Urothelium cell line (cell line): ENCODE measurements at places on chromosomes 12 and 14.

DNA sequence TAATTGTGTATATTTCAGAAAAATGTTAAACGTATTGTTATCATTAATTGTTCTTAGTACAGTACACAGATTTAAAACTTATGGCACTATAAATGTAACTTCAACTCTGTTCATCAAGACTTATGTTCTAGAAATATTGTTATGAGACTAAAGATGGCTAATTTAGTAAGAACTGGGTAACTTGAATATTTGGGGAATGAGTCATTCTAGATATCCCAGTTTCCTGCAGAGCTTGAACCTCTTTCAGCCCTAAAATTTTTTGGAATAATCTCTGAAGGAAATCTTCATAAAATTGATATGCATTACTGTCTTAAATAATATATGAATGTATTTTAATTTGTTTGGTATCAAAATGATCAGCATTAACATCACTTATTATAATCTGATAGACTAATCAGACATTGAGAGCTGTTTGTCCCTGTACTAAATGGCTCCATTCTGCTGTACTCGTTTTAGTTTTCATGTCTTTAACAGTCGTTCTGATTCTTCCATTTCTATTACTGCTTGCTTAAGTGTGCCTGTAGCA is 87.1 kb downstream of the VEZT start:
- DNase-seq: peak; percentile 4

DNA sequence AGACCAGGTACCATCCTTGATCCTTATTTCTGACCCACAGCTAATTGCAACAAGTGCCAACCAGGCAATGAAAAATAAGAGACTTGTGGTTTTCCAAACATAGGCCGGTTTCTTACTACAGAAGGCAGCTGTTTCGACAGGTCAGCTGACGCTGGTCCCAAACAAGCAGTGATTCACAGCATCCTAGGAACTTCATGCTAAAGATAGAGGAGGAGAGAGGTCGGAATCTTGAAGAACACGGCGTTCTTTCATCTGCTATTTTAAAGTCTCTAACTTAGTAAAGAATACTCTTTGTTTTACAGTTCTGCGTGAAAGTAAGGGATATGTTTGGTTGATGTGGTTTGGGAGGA is 28.1 kb upstream of the ADGRD1 start:
- no peak for DNase-seq

DNA sequence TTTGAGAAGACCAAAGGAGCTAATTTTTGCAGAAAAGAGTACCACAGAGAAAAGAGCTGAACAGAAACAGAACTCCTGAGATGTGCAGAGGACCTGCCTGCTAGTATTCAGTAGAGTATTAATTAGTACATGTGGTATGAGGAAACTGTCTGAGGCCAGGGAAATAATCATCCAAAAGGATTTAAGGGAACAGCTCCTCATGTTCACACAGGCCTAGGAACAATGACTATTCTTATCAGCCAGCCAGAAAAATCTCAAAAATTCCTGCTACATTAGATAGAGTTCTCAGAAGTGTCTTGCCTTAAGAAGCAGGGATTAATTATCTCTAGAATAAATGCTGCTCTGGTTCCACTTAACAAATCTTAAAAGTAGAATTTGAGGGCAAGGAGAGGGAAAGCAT is 36.4 kb downstream of the PKP2 start:
- DNase-seq: no peak

GRCh38 chr12:65881348-65881961 is 57.2 kb downstream of the HMGA2 start:
- no peak for DNase-seq

GRCh38 chr14:42862114-42862513 is 1255.4 kb downstream of the LRFN5 start:
- no peak for DNase-seq
